ENCODE measurements at places on chromosomes 2 and 18. TPM values are rescaled to one million over a fixed set of nuclear protein-coding genes. Genes with fewer than 3 reads are reported as not detected.

Gene B4GALT6
- polyA plus RNA-seq, result 16.7 TPM

Gene ARHGAP15
- polyA plus RNA-seq, result 7.2 TPM

Gene ZEB2
- polyA plus RNA-seq, result 136 TPM

Gene CNDP1
- 0.75 TPM for polyA plus RNA-seq

Gene AP1S3
- 12.6 TPM for polyA plus RNA-seq

All from right renal cortex interstitium (tissue), 3 donors.